Heart left ventricle (tissue), 16 donors: ENCODE measurements at places on chromosomes 12 and 14. TPM values are rescaled to one million over a fixed set of nuclear protein-coding genes. Genes with fewer than 3 reads are reported as not detected.

The CLEC9A gene
- not detected for total RNA-seq

The TAS2R7 gene
- total RNA-seq = not detected

The TAS2R50 gene
- not detected for total RNA-seq

The KRT81 gene
- total RNA-seq = not detected

The GPR137C gene
- total RNA-seq = 0.67 TPM
